NCI-H1105 (cell line): ENCODE measurements at places on chromosomes 2 and 18.

DNA sequence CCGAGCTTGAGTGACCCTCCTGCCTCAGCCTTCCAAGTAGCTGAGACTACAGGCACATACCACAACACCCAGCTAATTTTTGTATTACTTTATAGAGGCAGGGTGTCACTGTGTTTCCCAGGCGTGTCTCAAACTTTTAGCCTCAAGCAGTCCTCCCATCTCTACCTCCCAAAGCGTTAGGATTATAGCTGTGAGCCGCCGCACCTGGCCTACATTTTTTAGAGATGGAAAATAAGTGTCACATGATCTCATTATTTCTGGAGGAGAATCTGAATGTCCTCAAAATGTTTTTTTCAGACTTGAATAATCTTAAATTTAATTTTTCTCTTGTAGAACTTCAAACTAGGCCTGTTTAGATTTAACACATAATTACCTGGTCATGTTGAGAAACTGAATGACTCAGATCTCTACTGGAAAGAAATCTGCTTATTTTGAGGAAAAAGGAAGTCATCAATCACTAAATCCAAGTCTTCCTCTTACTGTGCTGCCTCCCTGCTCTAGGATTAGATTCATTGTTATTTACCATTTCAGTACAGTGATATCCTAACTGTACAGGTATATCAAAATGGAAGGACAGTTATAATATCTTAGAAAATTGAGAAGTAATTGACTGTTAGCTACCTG lies 92.4 kb downstream of the COX7A2L start:
- DNase-seq: no peak

DNA sequence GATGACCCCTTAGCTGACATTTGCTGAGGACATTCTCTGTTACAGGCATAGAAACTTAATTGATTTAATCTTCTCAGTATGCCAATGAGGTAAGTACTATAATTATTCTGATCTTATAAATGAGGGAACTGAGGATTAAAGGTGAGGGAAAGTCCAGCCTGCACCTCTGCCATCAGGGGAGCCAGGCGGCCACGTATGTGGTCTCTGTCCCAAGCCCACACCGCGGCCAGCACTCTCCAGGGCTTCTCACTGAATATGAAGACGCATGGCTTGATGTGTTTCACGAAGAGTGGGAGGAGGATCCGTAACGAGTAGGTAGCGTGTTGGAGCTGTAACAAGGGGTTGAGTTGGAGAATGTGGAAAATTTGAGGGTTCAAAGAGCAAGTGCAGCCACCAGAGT lies 154.4 kb downstream of the TMEM18 start:
- DNase-seq: no peak

DNA sequence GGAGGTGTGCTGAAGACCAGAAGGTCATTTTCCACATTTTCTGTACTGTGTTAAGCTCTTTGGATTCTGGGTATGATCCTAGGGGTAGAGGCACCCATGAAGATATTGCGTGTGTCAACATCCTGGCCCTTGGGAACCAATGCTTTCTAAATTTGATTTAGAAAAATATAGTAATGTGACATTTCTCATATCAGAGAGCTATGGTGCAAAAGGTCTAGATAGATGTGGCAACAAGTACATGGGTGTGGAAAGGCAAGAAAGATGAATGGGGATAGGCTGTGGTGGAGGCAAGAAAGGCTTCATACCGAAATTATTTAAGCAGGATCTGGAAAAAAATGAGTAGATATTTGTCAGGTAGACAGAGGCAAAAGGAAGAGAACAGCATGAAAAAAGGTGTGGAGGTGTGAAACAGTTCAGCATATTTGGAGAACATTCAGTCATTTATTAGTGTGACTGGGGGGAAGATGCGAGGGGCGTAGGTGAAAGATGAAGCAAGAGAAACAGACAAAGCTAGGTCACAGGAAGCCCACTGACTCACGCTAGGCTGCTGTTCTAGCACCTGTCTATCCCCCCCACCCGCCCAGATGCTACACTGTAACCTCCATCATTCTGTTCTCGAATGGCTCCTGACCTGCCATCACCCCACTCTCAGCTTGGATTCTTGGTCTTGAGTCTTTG lies 11.7 kb downstream of the DOK1 start:
- no peak for DNase-seq

- no peak for DNase-seq
Observed at GRCh38 chr2:177445200-177445599, 52.6 kb downstream of the AGPS start.

GRCh38 chr2:121688820-121689219 lies 39.6 kb upstream of the CLASP1 start:
- no peak for DNase-seq

DNA sequence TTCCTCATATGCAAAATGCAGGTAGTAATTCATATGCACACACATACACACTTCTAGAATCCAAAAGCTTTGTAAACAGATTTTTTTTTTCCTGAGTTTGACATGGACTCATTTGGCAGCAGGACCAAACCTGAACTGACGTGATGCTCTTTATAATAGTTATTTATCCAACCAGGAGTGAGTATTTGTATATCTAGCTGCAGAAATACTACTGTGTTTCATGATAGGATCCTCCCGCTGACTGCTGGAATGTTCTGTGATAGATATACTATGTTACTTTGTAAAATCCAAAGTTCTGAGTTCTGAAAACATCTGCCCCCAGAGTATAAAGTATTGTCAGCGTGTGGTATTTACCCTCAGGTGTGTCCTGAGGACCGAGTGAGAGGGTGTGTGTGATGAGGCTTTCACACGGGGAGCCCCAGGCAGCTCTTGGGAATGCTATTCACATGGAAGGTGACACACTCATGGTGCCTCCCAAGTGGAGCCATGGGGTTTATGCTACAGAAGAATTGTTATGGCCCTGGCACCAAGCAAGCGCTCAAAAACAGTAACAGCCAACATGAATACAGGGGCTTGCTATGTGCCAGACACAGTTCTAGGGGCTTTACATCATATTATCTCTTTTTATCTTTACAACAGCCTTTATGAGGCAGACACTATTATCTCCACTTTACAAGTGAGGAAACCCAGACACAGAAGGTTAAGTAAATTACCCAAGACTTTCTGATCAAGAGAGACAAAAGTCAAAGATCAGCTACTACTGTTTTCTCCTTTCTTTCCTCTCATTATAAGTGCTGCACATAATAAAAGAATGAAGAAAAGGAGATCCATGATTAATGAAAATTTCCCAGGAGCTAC lies 16.7 kb upstream of the TXNDC2 start:
- no peak for DNase-seq

DNA sequence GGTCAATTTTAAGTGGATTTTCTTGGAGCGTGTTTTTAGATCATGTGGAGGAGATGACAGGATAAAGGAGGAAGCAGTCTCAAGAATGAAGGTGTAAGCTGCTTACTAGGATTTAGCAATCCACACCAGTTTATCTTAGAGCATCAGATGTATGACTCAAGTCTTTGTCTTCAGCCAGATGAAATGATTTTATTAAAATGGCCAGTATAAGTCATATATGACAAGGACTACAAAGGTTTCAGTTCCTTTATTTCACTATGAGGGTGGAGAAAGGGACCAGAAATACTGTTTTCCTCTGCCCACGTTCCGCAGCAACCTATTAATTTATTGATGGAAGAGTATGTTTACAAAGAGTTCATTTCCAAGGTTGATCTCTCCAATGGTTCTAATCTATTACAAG lies 970.5 kb upstream of the SLC39A10 start:
- DNase-seq: no peak

DNA sequence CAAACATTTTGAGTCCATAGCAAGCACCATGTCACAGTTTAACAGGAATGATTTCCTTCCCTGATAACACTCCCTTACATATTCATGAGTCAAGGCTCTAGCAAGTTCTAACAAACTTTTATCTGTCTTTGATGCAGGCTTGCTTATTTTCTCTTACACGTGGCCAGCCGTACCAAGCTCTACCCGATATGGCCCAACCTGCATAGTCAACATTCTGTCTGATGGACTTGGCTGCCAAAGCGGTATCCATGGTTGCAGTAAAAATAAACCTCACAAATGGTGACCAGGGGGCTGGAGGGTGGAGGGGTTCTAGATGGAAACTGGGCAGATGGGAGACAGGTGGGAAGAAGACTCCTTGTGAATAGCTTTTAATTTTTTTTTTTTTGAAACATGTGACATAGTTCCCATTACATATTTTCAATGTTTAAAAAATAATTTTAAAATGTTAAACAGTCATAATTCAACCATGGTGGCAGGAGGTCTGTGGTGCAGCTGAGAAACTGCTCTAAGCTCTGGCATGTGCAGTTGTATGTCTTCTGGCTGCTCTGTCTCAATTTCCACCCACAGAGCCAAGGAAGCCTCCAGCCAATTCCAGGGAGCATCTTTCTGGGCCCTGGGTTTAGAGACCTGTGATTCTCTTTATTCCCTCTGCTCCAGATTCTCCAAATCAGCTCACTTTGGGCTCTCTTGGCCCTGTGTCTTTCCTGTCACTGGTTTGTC lies 20.7 kb upstream of the CXCR1 start:
- no peak for DNase-seq

GRCh38 chr2:27800856-27801255 lies 29.3 kb downstream of the MRPL33 start:
- DNase-seq: no peak

DNA sequence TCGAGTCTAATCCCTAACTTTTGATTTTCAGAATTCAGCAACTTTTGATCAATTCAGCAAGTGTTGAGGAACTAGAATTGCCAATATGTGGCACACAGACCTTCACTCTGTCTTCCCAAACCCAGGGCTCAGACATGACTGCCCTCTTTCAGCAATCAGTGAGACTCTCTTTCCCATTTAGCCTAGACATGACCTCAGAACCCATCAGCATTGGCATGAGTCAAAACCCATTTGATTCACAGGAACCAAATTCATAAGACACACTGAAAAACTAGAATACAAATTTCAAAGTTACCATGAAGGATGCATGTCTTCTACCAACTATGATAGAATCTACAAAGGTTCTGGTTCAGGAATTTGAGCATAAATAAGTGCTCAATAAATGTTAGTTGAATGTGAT lies 113.6 kb upstream of the MAP3K20 start:
- DNase-seq: no peak

- DNase-seq: no peak
Observed at GRCh38 chr2:46132996-46133395, 164.2 kb upstream of the EPAS1 start.

DNA sequence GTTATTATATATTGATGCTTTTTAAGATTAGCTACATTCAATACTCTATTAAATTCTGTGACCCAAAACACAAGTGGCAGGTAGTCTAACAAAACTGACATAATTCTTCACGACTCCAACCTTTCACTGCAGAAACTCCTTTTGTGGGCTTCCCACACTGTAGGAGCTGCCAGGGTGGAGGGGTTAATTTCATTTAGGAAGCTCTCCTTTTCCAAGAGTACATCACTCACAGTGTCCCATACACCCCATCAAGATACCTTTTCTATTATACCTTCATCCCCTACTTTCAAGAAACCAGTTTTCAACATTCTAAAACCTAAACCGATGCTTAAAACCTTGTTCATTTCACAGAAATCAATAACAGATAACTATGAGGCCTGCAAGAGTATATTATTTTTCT lies 825 bp downstream of the THUMPD2 start:
- no peak for DNase-seq

DNA sequence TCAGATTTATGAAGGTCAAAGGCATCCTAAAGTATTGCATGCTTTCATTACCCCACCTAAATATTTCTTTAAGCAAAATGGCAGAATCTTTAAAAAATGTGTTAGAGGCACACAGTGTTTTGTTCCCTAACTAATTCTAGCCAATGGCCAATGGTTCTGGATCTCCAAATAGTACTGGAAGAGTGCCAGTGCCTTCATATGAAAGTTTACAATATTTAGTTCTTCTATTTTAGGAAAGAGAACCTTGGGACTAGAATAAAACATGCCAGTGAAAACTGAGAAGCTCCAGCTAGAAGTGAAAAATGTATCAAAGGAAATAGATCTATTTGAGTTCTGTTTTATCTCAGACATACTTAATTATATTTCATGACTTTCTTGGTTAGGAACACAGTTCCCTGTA lies 37.1 kb downstream of the TACR1 start:
- no peak for DNase-seq

GRCh38 chr2:240551288-240551687 lies 6.5 kb downstream of the ANKMY1 start:
- no peak for DNase-seq

DNA sequence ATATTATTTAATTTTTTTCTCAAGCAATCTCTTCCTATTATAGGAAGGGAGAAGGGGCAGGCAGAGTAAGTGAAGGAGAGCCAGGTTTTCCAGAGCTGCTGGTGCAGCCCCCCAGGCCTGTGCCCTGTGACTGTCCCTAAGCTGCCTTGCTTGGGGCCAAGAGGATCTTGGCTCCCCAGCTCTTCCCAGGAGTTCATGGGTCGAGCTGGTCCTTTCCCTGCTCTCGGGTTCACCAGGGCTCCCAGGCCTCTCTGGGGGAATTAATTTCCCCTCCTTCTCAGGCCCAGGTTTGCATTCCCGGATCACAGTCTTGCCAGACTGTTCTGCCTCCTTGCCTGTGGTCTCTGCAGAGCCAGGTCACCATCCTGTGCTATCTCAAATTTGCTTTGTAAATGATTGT lies 12.7 kb upstream of the TMEM131 start:
- DNase-seq: no peak

- no peak for DNase-seq
Observed at GRCh38 chr18:33593261-33593660, 15.2 kb downstream of the ASXL3 start.

DNA sequence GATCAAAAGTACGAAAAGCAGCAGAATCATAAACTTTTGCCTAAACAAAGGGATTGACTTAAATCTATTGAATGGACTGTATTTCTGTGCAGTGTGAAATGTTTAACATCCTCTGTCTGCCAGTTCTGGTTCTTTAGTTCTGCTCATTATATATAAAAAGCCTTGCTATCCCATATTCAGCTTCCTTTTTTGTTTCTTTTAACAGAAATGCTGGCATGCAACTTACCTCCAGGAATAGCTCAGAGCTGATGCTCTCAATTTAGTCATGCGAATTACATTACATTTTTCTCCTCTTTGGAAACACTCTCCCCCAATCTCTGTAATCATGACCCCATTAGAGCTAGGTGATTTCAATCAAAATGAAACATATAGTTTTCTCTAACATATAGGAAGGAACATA lies 73.6 kb downstream of the SPHKAP start:
- no peak for DNase-seq

- DNase-seq: no peak
Observed at GRCh38 chr2:54388076-54388475, 68.1 kb upstream of the SPTBN1 start.

GRCh38 chr2:1692342-1692741 lies 52.0 kb downstream of the PXDN start:
- no peak for DNase-seq

DNA sequence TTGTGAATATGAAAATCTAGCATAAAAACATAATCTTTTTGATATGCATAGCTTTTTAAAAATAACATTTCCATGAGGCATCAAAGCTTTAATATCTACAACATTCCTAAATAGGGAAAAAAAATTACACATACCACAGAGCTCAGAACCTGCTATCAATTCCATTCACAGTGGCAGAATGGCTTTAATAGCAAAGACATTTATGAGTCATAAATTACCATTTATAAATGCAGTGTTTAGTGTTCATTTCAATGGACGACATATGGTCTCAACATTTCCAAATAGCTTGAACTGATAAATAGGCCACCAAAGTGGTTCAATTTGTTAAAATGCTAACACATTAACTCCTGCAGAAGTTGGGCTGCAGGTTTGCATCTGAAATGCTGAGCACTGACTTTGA lies 600.6 kb upstream of the SETBP1 start:
- DNase-seq: no peak

GRCh38 chr2:44957656-44958327 lies 16.3 kb downstream of the SIX3 start:
- DNase-seq: no peak

- no peak for DNase-seq
Observed at GRCh38 chr2:19863303-19864041, 38.3 kb downstream of the TTC32 start.
